ENCODE measurements at places on chromosomes 12 and 14. TPM values are rescaled to one million over a fixed set of nuclear protein-coding genes. Genes with fewer than 3 reads are reported as not detected.

GRCh38 chr14:54691525-54692283 is 124.8 kb downstream of the SAMD4A start:
- no peak for DNase-seq

DNA sequence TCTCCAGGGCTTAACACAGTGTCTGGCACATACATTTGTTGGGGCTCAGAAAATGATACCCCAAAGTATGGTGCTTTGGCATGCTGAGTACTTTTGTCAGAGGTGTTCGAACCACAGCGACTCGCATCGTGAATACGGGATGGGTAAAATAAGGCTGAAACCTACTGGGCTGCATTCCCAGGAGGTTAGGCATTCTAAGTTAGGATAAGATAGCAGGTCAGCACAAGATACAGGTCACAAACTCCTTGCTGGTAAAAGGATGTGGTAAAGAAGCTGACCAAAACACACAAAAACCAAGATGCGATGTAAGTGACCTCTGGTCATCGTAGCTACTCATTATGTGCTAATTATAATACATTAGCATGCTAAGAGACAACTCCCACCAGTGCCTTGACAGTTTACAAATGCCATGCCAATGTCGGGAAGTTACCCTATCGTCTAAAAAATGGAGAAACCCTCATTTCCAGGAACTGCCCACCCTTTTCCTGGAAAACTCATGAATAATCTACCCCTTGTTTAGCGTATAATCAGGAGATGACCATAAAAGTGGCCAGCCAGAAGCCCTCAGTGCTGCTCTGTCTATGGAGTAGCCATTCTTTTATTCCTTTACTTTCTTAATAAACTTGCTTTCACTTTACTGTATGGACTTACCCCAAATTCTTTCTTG is 3.3 kb upstream of the AEBP2 start:
- DNase-seq: no peak

GRCh38 chr14:74840603-74841030 is 35.3 kb downstream of the PROX2 start:
- no peak for DNase-seq

DNA sequence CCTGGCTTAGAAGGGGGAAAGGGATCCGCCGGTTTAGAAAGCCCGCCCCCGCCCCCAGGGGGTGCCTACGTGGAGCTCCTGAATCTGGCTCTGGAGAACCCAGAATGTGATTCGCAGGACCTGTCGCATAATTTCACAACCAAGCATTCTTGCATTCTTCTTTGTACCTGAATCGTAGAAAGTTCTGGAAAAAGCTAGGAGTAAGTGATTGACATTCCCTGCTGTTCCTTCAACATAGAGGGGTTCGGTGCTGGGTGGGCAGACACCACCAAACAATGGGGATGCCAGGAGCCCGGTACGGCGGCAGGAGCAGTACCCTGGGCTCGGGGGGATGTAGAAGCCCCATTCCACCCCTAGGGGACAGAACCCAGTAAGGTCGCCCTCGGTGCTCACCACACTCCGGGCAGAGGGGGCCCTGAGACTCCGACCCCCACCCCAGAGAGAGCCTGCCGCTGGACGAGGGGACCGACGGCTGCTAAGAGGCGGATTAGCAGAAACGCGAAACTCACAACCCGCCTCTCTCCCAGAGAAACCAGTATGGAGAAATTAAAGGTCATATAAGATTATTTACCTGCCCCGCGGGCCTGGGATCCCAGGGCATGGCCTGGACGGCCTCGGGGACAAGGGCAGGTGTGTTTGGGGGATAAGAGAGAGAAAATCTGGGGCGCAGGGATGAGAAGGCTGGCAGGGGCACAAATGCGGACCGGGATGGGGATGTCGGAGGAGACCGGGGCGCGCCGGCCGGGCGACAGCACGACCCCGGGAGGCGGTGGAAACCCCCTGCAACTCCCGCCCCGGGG is 520 bp downstream of the CSRP2 start:
- no peak for DNase-seq

GRCh38 chr14:103832046-103832445 is 15.3 kb downstream of the PPP1R13B start:
- no peak for DNase-seq

- DNase-seq: no peak
These were observed 59.4 kb downstream of the SDR9C7 start for GRCh38 chr12:56874821-56875220.

- DNase-seq: no peak
These were observed 163.1 kb downstream of the GCH1 start for GRCh38 chr14:54739514-54739913.

GRCh38 chr12:58346032-58346632 is 404.8 kb downstream of the ATP23 start:
- no peak for DNase-seq

DNA sequence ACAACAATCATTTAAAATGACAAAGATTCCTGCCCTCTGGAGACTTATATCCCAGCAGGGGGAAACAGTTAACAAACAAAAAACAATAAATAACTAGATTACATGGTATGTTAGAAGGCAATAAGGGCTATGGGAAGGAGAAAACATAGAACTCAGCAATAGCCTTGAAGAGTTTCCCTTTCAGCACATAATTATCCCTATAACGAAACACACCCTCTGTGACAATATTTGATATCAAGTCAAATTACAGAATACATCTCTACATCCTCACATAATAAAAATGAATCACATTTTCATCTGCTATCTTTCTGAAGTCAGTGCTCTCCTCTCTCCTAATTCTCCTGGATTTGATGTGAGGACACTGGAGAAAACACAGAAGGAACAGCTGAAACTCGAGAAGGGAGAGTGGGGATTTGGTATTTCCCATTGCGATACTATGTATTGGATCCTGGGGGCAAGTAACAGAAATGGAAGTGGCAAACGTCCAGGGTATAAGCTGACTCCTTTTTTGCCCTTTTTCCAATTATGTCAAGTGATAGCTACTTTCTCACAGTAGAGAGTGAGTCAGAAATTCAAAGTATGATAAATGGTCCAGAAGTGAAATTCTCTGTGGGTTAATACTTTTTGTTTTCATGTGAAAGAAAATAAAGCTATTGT is 9.7 kb upstream of the PTGER2 start:
- DNase-seq: no peak

GRCh38 chr14:32470161-32470715 is 141.1 kb downstream of the AKAP6 start:
- DNase-seq: no peak

DNA sequence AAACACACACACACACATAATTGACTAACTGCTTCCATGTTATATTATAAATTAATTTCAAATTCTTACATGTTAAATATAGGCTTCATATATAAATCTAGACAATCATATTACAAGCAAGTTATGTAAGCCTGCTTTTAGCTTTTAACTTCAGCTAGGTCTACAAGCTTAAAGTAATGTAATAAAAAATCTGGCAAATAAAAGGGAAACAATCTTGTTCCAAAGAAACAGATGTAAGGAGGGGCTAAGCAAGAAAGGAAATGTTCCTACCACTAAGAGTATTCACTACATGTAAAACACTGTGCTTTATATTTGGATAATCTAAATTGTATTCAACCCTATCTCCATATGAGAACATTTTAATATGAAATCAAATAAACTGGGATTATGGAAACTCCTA is 110.4 kb downstream of the SLC6A15 start:
- DNase-seq: no peak

GRCh38 chr14:64645220-64645892 is 58.9 kb upstream of the PLEKHG3 start:
- no peak for DNase-seq

DNA sequence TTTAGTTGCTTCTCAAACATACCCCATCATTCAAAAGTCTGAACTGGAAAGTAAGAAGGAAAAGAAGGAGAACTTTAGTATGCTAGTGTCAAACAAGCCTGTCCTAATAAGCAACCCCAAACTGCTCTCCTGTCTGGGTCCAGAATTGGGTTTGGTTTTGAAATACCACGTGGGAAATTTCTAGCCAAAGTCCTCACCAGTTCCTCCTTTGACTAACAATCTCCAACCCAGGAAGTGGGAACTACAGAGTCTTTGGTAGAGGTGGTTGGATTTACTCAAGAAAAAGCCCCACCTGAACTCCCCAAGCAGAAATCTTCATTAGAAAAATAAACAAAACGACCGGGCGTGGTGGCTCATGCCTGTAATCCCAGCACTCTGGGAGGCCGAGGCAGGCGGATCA is 17.4 kb upstream of the EIF4B start:
- DNase-seq: no peak

The CLEC7A gene
- polyA plus RNA-seq: 0.62 TPM

The RNF41 gene
- 42.2 TPM for polyA plus RNA-seq

The TMEM63C gene
- polyA plus RNA-seq: 1.5 TPM

The TAS2R13 gene
- 0.14 TPM for polyA plus RNA-seq

The SLC6A15 gene
- 14.0 TPM for polyA plus RNA-seq
